ENCODE measurements at places on chromosomes 6 and 20.
A peak's percentile ranks its signal among the peaks of the same experiment; 100 is the strongest.

- no peak for DNase-seq
Observed at GRCh38 chr6:39924283-39924682, 10.0 kb downstream of the MOCS1 start.

GRCh38 chr6:150741633-150742200 lies 123.8 kb upstream of the MTHFD1L start:
- DNase-seq = no peak

DNA sequence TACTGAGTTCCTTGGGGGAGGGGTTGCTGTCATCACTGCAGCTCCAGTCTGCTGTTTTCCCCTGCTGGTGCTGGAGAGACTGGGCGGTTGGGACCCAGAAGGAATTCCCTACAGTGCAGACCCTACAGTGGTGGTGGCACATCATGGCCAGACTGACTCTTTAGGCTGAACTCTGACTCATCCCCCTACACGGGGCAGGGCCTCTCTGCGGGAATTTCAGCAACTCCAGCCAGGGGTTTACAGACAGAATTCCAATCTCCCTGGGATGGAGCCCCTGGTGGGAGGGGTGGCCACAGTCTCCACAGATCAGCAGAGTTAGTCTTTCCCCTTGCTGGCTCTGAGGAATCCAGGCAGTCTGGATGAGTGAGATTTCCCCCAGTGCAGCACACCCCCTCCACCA lies 46.9 kb upstream of the MAPK13 start:
- DNase-seq = no peak

- DNase-seq = no peak
Observed at GRCh38 chr6:27759930-27760329, 152.3 kb downstream of the OR2B2 start.

DNA sequence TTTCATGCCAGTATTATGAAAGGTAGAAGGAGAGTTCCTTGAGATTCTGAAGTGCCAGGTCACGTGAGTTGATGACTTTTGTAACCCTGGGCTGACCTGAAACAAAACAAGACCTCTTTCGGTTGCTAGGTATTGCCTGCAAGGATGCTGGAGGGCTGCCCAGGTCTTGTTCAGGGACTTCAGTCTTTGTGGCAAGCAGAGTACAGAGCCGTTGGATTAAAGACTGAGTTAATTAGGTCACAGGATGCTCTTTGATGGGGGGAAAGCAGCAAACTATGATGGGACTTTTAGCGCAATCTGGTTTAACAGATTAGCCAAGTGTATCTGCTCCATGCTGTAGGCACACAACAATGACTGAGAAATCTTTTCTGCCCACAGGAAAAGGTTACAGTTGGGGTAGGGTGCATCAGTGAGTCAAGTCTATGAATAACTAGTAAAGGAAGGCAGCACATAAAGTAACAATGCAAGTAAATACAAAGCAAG lies 12.8 kb upstream of the ELOVL5 start:
- DNase-seq = peak; percentile 32

- DNase-seq = no peak
Observed at GRCh38 chr6:4362326-4362725, 227.0 kb upstream of the ECI2 start.

GRCh38 chr6:7390226-7390878 lies 744 bp downstream of the RIOK1 start:
- no peak for DNase-seq

DNA sequence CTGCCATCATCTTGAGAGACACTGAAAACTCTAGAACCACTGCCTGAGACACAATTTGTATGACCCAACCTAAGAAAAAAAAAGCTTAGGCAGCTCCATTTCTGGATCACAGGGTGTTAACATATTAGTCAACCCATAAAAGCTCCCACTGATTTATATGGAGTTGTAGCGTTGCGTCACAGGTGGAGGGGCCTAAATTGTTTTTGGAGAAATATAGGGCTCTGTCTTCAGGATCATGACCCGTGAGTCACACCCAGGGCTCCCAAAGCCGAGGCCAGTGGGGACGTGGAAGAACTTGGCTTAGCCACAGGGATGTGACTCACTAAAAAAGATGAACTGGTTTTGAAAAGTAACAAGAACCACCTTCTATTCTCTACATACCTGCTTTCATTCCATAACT lies 116.5 kb upstream of the BMP2 start:
- no peak for DNase-seq

GRCh38 chr6:121205569-121205968 lies 128.7 kb downstream of the TBC1D32 start:
- DNase-seq = no peak

DNA sequence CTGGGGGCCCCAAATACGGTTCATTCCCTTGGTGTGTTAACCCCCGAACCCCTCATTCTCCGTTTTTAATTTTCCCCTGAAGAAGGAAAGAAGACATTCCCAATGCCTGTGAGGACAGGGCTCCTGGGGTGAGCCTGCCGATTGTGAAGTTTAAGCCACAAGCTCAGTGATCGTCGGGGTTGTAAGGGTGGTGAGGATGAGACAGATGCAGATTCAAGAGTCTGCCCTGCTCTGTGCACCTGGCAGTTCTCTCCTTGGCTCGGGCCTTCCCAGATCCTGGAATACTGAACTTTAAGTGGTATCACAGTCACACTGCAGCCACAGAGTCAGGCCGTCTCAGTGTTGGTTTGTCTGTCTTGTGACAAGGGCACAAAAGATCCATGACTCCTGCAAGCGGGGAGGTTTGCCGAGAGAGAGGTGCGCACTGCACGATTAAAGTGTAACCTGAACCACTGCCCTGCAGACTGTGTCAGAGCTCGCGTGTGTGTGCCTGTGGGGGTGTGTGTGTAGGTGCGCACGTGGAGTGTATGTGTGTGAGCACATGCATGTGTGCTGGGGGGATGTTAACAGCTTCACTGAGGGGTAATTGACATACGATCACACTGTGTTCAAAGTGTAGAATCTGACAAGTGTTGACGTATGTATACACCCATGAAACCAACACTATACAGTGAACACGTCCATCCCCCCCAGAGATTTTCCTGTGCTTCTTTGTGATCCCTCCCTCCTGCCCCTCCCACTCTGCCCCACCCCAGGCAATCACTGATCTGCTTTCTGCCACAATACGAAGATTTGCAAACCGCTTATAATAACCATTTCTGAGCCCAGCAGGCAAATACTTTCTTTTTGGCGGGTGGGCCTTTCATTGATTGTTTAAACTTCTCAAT lies 38.9 kb downstream of the RPP40 start:
- no peak for DNase-seq

DNA sequence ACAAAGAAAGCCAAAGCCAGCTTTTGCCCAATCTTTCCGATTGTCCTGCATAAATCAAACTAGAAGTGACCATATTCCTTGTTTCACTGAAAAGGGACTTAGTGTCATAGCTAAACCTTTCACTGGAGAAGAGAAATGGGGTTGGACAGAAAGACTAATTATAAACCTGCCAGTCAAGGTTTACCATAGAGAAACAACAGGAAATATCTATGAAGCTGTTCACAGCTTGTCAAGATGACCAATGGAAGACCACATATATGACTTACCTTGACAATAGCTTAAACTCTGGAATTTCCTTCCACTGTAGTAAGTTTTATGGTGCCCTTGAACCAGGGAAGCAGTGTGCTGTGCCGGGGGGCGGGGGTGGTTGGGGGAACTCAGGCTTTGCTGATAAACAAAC lies 107.7 kb upstream of the PHACTR1 start:
- no peak for DNase-seq

DNA sequence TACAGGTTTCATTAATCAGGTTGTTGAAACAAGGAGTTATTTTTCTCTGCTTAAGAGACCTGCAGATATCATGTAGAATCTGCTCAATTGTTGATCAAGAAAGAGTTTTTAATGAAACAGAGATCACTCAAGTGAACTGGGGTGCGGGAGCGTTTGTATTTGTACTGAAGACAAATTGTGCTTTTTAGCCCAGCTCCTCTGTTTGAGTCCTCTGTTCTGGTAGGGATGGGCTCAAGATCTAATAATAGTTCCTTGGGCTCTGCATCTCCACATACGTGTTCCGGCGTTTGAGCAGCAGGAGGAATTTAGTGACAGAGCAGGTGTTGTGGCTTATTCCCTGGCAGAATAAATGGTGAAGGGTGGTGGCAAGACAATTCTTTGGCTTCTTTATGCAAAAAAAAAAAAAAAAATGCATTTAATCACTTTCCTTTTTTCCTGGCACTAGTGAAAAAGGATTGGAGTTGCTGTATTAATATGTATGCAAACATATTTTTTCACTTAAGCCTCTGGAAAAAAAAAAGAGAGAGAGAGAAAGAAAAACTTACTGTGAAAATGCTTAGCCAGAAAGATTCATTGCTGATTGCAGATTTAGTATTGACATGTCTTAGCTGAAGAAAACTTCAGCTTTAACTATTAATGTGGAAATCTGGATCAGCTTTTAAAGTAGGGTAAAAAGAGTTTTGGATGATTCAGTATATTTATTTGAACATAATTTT lies 4.0 kb downstream of the CITED2 start:
- DNase-seq = peak; percentile 17

Data from NCI-H1105 treated with DMSO at 0.1 percent for 48 hours (cell line).